ENCODE measurements at places on chromosomes 2 and 18.

DNA sequence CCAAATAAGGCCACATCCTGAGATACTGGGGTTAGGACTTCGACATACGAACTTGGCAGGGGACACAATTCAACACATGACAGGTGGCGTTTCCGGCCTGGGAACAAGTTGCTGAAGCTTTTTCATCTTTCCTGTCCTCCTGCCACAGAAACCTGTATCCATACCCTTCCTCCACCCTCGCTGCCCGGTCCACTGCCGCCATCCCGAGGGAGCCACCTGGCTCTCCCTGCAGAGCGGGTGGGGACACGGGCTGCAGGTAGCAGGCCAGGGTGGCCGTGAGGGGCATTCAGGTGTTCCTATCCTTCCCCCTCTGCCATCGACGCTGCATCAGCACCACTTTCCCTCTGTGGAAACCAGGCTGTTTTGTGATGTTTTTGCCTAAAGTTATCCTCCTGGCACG lies 74.4 kb upstream of the TWIST2 start:
- DNase-seq: no peak

DNA sequence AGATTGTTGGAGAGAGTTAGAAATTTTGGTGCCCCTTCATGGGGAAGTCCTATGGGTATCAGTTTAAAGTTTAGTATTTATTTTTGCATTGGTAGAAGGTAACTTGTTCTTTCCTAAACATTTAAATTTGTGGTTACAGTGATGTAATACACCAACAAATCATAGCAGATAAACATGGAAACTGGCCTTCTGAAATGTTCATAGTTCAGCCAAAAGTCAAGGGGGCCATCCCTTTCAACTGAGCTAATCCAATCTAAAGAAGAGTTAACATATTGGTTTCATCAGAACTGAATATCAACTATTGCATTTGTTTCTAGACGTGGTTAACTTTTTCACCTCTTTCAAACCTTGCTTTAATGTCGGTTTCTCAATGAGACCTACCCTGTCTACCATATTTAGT lies 46.3 kb downstream of the PPP1R1C start:
- no peak for DNase-seq

- no peak for DNase-seq
Measured at GRCh38 chr2:50513724-50514123, 518.2 kb downstream of the NRXN1 start.

DNA sequence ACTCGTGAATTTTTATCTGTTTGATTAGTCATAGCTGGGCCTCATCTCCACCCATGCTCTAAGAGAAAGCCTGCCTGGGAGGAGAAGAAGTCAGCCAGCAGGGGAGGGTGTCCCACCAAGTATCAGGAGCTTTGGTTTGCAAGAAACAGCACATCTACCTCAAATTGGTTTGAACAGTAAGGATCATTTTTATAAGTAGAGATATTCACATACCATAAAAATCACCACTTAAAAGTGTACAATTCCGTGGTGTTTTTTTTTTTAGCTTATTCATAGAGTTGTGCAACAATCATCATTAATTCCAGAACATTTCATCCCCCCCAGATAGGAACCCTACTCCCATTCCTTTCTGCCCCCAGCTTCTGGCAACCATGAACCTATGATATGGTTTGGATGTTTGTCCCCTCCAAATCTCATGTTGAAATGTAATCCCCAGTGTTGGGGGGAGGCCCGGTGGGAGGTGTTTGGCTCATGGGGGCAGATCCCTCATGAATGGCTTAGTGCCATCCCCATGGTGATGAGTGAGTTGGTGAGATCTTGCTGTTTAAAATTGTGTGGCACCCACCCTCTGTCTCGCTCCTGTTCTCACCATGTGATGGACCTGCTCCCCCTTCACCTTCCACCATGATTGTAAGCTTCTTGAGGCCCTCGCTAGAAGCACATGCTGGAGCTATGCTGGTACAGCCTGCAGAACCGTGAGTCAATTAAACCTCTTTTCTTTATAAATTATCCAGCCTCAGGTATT lies 36.2 kb upstream of the HS6ST1 start:
- no peak for DNase-seq

GRCh38 chr2:216692636-216693413 lies 2.5 kb downstream of the IGFBP5 start:
- no peak for DNase-seq

DNA sequence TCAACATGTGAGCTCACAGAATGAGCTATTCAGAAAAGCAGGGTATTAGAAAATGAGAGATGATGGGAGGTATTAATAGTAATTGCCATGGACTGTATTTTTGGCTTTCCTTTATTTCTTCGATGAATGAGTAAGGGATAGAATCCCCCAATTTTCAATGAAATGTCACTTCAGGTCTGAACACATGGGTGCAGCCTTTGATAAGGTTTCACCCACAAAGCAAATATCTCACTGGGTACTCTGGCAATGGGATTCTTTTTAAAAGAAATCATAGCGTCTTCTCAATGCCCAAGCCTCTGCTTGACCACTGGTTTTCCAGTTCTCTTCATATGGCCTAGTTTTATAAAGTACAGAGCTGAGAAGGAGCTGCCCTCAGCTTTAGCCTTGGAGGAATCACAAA lies 610.5 kb upstream of the FANCL start:
- DNase-seq: no peak

DNA sequence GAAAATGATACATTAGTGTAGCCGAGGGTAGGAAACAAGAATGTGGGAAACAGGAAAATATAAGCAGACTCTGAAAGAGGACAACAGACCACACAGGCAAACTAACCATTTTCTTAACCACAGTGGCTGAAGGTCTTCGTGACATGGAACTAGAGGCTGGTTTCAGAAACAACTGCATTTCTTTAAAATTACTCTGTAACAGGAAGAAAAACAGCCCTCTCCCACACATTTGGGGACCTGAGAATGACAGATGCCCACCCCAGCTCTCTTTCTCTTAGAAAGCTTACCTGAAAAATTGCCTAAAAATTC lies 13.8 kb upstream of the SLC25A52 start:
- no peak for DNase-seq

- no peak for DNase-seq
Measured at GRCh38 chr2:136342138-136342537, 224.2 kb upstream of the CXCR4 start.

GRCh38 chr18:35585608-35586007 lies 4.1 kb downstream of the GALNT1 start:
- DNase-seq: no peak

DNA sequence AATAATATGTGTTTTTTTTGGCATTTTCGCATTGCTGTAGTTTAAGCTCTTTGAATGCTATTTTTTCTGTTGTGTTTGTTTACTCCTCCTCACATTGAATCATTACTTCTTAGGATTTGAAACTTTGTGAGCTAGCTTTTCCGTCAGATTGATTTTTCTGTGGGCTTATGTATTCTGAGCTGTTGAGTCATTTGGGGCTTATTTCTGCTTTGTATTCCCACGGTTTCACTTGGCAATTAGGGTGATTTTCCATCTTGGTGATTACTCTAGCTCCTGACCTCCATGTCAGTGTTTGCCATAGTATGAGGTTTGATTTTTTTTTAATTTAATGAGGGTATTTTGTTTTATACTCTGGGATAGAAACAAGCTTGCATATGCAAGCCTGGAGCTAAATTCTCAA lies 200.0 kb downstream of the CCDC102B start:
- no peak for DNase-seq

GRCh38 chr2:47179388-47179787 lies 24.3 kb upstream of the STPG4 start:
- peak; percentile 77 for DNase-seq

DNA sequence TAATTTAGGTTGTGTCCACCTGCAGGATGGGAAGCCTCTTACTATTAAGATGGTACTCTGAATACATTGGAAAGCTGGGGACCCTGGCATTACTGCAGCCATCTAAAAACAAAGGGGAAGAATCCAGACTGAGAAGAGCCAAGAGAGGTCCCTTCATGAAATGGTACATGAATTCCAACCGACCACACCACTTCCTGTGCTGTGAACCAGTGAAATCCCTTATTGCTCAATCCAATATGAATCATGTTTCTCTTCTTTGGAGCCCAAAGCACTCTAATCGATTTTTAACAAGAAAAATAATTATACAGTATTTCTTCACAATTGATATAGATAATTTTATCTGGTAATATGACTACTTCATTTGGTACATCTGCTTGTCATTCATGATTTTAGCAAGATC lies 479.7 kb upstream of the RAB6C start:
- DNase-seq: peak; percentile 3

- DNase-seq: peak; percentile 59
Measured at GRCh38 chr18:74493689-74494088, 2.5 kb upstream of the CNDP2 start.

GRCh38 chr2:49577041-49577440 lies 422.7 kb upstream of the FSHR start:
- DNase-seq: no peak

GRCh38 chr2:138147796-138148195 lies 183.5 kb downstream of the HNMT start:
- no peak for DNase-seq

GRCh38 chr18:8450013-8450412 lies 159.2 kb upstream of the RAB12 start:
- no peak for DNase-seq

- DNase-seq: no peak
Measured at GRCh38 chr18:60319129-60319528, 53.4 kb downstream of the MC4R start.

DNA sequence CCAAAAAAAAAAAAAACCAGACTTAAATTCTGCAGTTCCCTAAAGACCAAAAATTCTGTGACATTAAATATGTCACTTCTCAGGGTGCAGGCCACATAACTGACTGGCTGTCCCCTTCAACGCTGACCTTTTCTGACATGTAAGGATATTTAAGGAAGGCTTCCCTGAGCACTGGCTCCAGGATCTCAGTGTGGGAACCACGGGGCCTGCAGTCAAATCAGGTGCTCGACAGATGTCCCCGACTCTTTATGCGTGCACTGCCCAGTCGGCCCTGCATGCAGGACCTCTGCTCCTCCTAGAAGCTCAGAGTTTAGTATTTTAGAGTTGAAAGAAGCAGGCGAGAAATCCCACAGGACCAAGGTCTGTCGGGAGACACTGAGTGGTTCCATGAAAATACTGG lies 69.4 kb upstream of the POMC start:
- DNase-seq: no peak

Measured in AML-193 (cell line).